ENCODE measurements at places on chromosomes 12 and 14.
A peak's percentile ranks its signal among the peaks of the same experiment; 100 is the strongest.

- no peak overlapping the region for H3K4me3 ChIP-seq
- H3K4me1 ChIP-seq = no peaks in the 10 kb centered on the region
- H3K27ac ChIP-seq = no peak overlapping the region
- DNase-seq = no peak
- no peaks in the 10 kb centered on the region for H3K27me3 ChIP-seq
Observed at GRCh38 chr12:131980263-131980662, 30.5 kb downstream of the EP400 start.

DNA sequence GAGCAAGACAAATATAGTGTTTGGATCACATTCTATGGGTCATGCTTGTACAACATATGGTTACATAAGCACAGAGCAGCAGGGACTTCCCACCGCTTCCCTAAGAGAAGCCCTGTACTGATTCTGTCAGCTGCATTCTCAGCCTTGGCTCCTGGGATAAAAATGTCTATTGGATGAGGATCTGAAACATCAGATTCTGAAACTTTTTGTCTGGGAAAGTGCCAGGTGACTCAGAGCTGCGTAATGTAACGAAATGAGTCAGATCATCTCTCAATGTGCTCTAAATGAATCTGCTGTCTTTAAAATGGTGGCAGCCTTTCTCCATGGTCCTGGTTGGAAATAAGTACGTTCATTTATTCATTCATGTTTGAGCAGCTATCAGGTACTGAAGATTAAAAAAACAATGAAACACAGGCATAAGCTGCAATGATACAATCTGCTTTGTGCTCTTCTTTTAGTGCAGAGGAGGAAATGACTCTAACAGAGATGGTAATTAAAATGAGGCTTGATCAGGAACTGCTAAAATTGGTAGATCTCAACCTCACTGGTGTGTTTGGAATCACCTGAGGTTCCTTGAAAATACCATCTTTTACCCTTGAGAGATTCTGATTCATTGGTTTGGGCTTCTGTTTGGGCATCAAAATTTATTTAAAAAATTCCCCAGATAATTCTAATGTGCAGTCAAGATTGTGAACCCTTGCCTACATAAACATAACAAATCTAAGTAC lies 99.1 kb upstream of the NAP1L1 start:
- no peak overlapping the region for H3K4me3 ChIP-seq
- DNase-seq = no peak
- peaks cover 11% of the 10 kb centered on the region for H3K4me1 ChIP-seq
- H3K27me3 ChIP-seq = no peaks in the 10 kb centered on the region

DNA sequence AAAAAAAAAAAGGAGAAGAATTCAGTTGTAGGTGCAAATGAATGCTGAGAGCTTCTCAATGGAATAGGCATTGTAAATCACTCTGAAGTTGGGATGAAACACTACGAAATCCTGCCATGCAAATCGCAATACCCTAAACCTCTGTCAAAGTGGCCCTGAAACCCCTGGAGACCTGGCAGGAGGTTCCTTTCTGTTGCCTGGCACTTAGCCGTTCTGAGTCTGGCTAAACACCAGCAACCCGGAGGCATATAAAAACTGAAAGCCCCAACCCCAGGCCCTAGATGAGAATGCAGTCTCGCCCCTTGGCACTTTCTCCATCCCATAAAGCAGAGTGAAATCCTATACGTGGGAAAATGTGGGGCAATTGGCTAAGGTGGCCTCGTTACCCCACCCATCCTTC lies 151.5 kb upstream of the PARP11 start:
- no peak overlapping the region for H3K4me3 ChIP-seq
- no peak for DNase-seq
- no peak overlapping the region for H3K27ac ChIP-seq
- no peaks in the 10 kb centered on the region for H3K36me3 ChIP-seq
- H3K4me1 ChIP-seq = no peaks in the 10 kb centered on the region

GRCh38 chr12:38411426-38411825 lies 94.9 kb downstream of the ALG10B start:
- DNase-seq = no peak
- no peaks in the 10 kb centered on the region for H3K36me3 ChIP-seq
- no peak overlapping the region for H3K4me3 ChIP-seq
- H3K27me3 ChIP-seq = no peaks in the 10 kb centered on the region
- H3K27ac ChIP-seq = no peak overlapping the region

DNA sequence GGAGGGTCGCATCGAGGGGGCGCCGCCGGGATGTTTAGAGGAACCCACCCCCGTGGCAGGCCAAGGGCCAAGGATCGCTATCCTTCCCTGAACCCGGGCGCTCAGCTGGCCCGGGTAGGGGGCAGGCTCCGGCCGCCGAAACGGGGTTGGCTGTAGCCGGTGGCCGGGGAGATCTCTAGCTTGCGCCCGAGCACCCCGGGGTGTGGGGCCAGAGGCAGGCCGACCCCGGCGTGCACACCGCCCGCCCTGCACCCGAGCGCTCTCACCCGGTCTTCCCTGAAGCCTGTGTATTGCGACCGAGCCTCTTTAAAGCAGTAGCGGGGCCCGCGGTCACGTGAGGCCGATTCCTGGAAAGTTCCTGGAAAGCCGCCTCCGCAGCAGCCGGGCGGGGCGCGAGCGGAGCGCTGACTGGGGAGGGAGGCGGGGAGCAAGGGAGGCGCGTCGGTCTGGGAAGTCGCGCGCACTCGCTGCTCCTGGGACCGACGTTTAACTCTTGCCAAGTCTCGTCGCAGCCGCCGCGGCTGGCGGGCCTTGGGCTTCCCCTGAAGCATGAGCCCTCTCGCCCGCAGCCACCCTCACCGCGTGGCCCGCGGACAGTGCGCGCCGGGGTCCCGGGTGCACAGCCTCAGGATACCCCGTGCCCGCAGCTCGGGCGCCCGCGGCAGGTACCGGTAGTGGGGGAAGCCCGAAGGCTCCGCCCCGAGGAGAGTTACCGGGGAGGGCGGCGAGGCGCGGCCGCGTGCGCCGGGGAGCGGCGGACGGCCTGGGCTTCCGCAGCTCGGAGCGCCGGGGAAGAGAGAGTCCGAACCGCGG lies 1.7 kb upstream of the SOCS2 start:
- no peaks in the 10 kb centered on the region for H3K36me3 ChIP-seq
- DNase-seq = peak; percentile 81
- H3K27ac ChIP-seq = peak overlapping the region; percentile 93

- no peaks in the 10 kb centered on the region for H3K27me3 ChIP-seq
- no peak overlapping the region for H3K4me3 ChIP-seq
- no peak for DNase-seq
- no peak overlapping the region for H3K27ac ChIP-seq
- no peaks in the 10 kb centered on the region for H3K36me3 ChIP-seq
- no peaks in the 10 kb centered on the region for H3K4me1 ChIP-seq
Observed at GRCh38 chr12:121025442-121026226, 9.3 kb upstream of the C12orf43 start.

- H3K4me1 ChIP-seq = peaks cover 3% of the 10 kb centered on the region
- no peak overlapping the region for H3K4me3 ChIP-seq
- H3K27ac ChIP-seq = no peak overlapping the region
- DNase-seq = no peak
- H3K36me3 ChIP-seq = no peaks in the 10 kb centered on the region
Observed at GRCh38 chr14:66802962-66803361, 295.0 kb downstream of the GPHN start.

- no peak for DNase-seq
- no peak overlapping the region for H3K27ac ChIP-seq
- no peaks in the 10 kb centered on the region for H3K27me3 ChIP-seq
- no peak overlapping the region for H3K4me3 ChIP-seq
- H3K4me1 ChIP-seq = no peaks in the 10 kb centered on the region
- no peaks in the 10 kb centered on the region for H3K36me3 ChIP-seq
Observed at GRCh38 chr14:86541972-86542371, 1012.0 kb downstream of the FLRT2 start.

- no peak for DNase-seq
- no peaks in the 10 kb centered on the region for H3K27me3 ChIP-seq
- no peaks in the 10 kb centered on the region for H3K4me1 ChIP-seq
Observed at GRCh38 chr12:58388261-58388660, 446.9 kb downstream of the ATP23 start.

DNA sequence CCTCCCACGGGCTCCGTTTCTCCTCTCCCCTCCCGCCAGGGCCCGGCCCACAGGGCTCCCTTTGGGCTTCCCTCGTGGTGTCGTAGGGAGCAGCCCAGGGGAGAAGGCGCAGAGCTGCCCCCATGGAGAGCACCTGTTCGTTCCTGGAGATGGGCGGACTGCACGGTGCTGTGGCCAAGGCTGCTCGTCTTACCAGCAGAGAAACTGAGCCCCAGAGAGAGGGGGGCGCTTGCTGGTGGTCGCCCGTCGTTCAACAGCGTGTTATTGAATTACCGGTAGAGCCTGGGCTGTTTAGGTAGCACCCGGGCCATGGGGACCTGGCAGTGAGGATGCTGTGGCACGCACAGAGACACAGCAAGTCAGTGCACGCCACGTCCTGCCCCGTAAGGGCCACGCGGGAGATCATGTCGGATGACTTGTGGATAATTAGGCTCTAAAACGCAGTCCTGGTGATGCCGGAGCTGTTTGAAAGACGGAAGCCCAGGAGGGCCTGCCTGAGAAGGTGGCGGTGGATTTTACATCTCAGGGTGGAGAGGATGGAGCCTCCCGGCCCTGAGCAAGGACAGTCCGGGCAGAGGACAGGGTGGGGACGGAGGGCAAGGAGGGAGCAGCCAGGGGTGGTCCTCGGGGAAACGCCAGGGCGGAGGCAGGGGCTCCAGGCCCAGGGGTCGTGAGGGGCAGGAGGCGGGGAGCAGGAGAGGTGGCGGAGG lies 134.4 kb downstream of the ADGRD1 start:
- no peak overlapping the region for H3K4me3 ChIP-seq
- H3K4me1 ChIP-seq = no peaks in the 10 kb centered on the region
- H3K27ac ChIP-seq = no peak overlapping the region
- H3K27me3 ChIP-seq = no peaks in the 10 kb centered on the region
- no peak for DNase-seq

DNA sequence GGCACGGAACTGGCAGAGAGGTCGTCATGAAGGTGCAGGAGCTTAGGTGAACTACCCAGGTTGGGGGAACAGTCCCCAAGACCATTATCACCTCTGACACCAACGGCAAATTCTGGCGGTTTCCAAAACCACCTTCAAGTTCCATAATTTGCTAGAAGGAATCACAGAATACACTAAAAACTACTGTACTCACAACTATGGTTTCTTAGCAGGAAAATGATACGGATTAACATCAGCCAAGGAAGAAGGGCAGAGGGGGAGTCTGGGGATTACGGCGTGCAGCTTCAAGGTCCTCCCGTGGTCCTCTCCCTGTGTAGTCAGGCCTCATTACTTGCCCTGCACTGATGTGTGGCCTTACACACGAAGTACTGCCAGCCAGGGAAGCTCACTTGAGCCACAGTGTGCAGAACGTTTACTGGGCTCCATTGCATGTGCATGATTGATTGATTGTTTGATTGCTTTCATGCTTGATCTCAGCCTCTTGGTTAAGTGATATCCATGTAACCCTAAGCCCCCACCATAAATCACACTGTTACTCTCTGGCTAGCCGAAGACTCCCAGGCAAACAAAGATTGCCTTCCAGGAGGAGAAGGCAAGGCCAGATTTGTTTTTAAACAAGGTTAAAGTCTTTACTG lies 837 bp upstream of the STX2 start:
- peaks cover 8% of the 10 kb centered on the region for H3K4me1 ChIP-seq
- H3K27me3 ChIP-seq = no peaks in the 10 kb centered on the region
- no peak overlapping the region for H3K27ac ChIP-seq
- H3K4me3 ChIP-seq = peak overlapping the region; percentile 83
- H3K36me3 ChIP-seq = no peaks in the 10 kb centered on the region

DNA sequence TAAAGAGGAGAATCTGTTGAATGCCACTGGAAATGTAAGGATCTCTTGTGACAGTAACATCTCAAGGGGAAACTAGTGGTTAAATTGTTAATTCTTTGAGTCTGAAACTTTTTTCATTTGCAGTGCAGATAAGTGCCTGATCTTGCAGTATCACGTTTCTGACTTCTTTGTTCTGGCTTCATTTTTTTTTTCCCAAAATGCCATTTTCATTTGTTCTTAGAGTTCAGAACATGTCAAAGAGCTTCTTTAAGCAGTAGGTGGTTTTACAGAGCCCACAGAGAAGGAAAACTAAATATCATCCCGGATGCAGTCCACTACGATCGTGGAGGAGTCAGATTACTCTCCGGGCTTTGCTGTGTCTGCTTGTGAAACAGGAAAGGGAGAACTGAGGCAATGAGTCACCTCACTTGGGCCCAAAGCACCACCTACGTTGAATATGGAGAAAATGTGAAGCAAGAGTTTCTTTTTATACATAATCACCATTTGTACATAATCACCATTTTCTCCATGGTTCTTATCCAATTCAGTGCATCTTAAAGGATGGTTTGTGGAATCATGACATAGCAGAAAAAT lies 43.9 kb downstream of the HMGA2 start:
- H3K36me3 ChIP-seq = no peaks in the 10 kb centered on the region
- DNase-seq = no peak
- no peak overlapping the region for H3K4me3 ChIP-seq
- H3K27ac ChIP-seq = no peak overlapping the region
- no peaks in the 10 kb centered on the region for H3K27me3 ChIP-seq

DNA sequence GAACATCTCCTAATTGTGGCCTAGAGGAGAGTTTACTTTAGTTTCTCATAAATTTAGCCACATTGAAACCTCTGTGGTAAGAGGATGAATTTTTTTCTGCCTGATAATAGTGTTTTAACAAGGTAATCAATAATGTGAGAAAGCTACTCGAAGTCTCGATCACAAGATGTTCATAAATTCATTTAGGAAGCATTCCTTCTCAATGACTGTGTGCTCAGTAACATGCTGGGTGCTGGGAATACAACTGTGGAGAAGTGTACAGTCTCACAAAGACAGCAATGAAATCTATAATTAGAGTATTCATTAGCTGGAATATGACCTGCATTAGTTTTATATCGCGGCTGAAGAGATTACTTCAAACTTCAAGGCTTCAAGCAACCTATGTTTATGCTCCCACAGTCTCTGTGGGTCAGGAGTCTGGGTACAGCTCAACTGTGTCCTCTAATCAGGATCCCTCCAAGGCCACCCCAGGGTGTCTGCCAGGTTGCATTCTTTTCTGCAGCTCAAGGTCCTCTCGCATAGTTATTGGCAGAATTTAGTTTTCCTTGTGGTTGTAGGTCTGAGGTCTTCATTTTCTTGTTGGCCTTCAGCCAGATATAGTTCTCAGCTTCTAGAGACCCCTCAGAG lies 167.6 kb downstream of the ANO4 start:
- no peaks in the 10 kb centered on the region for H3K27me3 ChIP-seq
- H3K36me3 ChIP-seq = no peaks in the 10 kb centered on the region
- DNase-seq = no peak
- no peak overlapping the region for H3K27ac ChIP-seq
- peaks cover 13% of the 10 kb centered on the region for H3K4me1 ChIP-seq

GRCh38 chr12:12230275-12230674 lies 36.6 kb downstream of the LRP6 start:
- H3K36me3 ChIP-seq = no peaks in the 10 kb centered on the region
- no peak overlapping the region for H3K4me3 ChIP-seq
- H3K27me3 ChIP-seq = no peaks in the 10 kb centered on the region
- no peak overlapping the region for H3K27ac ChIP-seq
- H3K4me1 ChIP-seq = peaks cover 18% of the 10 kb centered on the region

- no peaks in the 10 kb centered on the region for H3K4me1 ChIP-seq
- no peak overlapping the region for H3K27ac ChIP-seq
- H3K27me3 ChIP-seq = peaks cover 4% of the 10 kb centered on the region
- H3K4me3 ChIP-seq = no peak overlapping the region
- DNase-seq = no peak
Observed at GRCh38 chr12:117362391-117362790, 965 bp upstream of the NOS1 start.
